Activated T-helper 2 cell treated with anti-CD3 and anti-CD28 coated beads, Interferon-gamma antibody, Interleukin-2, Interleukin-4, amounts not matched to agents 10 μg/mL and 5 μg/mL and 100 μg/mL, durations not matched to agents 14 hours and 24 hours and 36 hours (primary cell): ENCODE measurements at places on chromosomes 7 and 10. TPM values are rescaled to one million over a fixed set of nuclear protein-coding genes. Genes with fewer than 3 reads are reported as not detected.

DNA sequence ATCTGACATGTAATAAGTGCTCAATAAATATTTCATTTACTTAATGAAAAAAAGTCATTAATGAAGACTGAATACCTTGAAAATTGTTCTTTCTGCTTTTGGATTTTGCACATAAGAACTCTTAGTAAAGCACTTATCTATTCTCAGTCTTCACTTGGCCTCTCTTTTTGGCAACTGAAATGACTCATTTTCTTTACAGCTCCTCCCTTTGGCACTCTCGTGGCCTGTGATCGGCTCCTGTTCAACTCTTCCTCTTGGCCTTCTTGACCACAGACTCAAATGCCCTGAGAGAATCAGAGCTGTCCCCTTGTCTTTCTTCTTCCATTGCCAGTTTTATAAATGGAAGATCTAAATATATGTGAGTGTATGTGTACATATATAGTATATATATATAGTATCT is 54.2 kb downstream of the FOXP2 start:
- no peak for DNase-seq

DNA sequence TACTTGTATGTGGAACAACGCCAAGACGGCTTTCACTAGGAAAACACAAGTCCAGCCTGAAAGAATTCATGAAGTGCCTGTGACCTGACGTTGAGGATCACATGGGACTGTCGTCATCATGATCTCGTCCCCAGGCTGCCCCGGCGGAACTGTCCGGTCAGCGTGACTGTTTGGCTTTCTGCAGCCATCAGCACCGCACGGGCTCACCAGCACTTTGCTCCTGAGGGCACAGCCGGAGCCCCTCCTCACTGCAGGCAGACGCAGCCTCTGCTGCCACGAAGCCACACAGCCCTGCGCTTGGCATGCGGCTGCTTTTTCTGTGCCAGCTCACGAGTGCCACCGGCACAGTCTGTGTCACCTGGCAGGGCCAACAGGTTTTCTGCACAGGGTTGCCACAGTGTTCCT is 9.4 kb upstream of the GET4 start:
- DNase-seq = no peak

- peak; percentile 10 for DNase-seq
Measured at GRCh38 chr10:90227217-90227656, 525.8 kb downstream of the KIF20B start.

DNA sequence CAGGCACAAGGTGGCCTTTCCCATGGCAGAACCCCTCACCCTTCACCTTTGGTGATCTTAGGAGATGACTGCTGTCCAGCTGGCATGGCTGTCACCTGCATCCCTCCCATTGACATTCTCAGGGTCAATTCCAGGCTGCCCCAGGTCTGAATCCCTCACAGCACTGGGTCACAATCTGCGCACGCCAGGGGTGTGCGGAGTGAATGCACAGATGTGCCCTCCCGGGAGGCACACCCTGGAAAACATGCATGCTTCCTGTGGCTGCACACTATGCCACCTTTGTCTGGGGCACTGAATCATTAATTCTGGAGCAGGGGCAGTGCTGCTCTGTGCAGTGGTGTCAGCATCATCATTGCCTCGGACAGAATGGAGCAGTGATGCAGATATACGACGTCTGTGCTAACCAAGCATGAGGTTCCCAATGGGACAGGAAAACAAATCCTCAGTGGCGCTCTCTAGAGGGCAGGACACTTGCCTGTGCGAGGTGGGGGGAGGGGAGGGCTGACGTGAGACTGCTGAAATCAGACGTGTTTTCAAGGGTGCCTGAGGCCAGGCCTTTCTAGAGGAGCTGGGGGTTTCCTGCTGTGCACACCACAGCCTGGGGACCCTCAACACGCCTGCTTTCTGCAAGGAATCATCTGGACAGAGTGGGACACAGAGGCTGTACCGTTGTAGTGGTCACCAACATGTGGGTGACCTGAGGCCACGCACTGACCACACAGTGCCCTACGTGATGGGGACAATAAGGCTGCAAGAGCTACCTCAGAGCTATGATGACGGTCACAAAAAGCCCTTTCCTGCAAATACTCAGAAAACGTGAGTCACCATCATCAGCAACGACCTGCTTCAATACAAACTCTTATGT is 77.9 kb downstream of the HIPK2 start:
- DNase-seq = no peak

DNA sequence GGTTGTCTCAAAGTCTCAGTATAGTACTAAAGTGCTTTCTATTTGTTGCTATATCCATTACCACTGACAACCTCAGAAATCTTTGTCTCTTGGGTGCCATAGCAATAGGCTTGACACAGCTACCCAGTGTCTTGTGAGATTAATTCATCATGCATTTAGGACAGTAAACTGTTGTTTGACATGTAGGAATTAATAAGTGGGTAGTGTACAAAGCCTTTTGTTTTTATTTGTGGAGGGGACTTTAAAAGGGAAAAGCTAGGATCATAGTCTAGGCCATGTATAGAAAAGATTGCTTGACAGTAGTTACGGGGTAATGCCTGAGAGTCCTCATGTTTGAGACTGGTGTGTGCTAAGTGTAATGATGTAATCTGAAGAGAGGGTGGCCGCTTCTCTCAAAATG is 102.6 kb upstream of the AGR3 start:
- no peak for DNase-seq

DNA sequence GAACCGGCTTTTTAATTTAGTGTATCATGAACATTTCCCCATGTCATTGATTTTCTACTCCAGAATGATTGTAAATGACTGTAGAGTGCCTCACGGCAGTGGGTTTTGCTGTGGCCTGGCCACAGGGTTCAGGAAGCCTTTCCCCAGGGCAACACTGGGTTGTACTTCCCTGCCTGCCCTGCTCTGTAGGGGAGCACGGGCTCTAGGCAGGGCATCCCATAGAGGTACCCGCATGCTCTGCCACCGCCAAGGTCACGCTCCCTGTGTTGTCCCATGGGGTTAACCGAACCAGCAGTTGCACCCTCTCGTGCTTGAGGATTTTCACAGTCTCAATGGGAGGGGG is 63.8 kb downstream of the BPGM start:
- DNase-seq = no peak

DNA sequence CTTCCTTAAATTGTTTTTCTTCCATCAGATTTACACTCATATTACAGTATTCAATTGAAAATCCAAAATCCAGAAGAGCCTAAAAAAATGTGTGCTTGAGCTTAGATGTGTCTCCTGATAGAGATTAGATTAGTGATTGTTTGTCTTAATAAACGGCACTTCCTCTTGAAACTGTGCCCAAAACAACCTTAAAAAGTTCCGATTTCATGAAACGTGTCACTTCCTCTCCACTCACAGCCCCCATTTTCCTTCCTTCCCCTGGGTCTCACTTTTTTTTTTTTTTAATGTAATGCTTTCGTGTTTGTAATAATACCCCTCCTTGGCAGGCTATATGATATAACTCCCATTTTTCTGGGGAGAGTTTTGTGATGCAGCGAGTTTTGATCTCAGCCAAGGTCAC is 114.8 kb upstream of the ADO start:
- no peak for DNase-seq

DNA sequence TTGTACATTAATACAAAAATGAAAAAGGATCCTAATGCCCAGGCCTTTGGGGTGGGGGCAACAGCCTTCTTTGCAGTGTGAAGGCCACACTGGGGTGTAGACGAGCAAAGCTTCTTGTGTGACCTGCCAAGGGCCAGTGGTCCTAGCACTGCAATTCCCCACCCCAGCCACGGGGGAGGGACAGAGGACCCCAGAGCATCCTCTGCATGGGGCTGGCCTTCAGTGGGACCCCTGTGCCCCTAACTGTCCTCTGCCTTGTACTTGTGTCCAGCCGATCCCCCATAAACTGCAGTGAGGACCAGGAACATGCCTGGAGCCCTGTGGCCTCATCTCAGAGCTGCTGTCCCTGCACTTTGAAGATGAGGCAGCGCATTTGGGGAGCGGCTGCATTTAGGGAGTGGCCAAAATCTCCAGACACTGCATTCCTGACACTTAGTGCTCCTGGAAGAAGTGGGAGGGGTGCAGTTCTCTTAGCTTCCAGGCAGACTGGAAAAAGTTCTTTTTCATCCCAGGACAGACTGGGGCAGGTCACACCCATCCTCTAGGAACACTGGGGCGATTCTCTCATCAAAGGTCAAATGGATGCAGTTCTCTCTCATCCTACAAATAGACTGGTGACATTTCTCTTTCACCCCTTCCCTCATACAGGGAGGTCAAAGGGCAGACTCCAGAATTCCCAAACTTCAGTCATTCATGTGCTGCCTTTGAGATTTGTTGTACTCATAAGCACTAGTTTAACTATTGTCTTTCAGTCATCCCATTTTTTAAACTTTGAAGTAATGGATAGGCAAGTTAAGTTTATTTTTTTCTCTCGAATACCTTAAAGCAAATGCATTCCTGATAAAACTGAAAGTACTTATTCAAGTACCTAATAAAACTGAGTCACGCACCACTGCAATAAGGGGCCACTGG is 922 bp upstream of the MYO1G start:
- DNase-seq = no peak

- no peak for DNase-seq
Measured at GRCh38 chr7:18457832-18458231, 37.7 kb upstream of the HDAC9 start.

DNA sequence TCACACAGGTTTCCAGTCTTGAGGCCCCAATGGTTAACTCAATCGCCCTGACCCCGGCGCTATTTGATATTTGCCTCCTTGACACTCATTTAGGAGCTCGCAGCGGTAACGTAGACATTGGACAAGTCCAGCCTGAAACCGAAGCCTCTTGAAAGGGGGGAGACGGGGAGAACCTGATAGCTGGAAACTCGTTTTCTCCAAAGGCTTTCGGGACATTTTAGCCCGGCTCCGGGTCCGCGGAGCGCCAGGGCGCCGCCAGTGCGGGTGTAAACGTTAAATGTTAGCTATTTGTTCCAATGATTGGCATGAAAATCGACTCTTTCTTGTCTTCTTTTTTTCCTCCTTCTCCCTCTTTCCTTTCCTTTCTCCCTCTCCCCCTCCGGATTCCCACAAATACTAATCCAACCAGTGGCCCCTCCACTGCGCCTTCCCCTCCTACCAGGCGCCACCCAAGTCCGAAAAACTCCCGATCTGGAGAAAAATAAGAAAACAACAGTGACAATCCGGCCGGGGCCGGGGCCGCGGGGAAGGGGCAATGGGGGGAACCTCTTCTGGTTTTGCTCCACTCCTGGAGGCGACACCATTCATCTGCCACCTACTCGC is 17.2 kb upstream of the GATA3 start:
- no peak for DNase-seq

DNA sequence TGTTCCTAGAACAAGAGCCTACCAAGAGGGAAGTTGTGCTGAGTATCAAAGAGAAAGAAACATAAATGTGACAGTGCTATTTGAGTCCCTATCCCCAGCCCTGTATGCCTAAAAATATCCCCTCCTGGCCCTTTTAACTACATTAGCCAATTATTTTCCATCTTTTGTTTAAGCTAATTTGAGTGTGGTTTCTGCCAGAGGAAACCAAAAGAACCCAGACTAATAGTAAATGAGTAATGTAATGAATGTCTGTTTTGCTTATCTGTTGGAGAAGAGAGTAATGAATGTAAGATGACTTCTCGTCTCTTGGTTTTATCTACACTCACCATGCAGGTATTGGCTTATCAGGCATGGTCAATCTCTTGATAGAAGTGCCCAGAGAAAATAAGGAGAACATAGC is 134.4 kb upstream of the CDK1 start:
- no peak for DNase-seq

DNA sequence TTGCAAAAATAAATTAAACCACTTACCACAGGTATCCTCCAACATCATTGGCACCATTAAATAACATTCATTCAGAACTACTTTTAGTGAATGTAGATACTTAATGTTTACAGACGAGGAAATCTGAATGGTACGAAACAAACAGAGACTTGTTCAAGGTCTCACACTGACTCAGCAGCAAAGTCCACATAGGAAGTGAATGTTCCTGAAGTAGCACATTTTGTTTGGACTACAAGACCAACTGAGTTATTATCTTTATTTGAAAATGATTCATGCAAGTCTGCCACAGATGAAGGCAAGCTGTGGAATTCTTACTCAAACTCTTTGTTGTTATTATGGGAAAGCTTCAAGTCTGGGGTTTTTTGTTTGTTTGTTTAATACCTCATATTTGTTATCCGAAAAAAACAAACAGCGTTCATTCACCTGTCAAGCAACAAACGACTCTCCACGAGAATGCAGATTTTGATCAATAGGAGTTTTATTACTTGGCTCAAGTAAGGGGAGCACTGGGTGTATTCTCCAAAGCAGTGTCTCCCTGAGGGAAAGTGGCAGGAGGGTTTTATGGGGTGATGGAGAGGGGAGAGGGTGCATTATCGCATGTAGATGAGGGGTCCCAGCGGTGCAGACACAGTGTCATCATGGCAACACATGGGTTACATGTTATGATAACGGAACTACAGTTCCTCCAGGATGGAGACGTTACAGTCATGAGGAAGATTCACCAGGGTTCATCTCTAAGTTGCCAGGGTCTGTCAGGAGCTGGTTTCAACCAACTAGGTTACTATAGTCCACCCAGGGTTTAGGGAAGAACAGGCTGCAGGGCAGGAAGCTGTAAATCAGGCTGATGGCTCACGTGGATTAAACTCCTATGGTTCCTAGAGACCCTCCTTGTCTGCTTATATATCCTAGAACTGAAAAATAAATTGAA is 147.7 kb upstream of the AKR1E2 start:
- DNase-seq = no peak

DNA sequence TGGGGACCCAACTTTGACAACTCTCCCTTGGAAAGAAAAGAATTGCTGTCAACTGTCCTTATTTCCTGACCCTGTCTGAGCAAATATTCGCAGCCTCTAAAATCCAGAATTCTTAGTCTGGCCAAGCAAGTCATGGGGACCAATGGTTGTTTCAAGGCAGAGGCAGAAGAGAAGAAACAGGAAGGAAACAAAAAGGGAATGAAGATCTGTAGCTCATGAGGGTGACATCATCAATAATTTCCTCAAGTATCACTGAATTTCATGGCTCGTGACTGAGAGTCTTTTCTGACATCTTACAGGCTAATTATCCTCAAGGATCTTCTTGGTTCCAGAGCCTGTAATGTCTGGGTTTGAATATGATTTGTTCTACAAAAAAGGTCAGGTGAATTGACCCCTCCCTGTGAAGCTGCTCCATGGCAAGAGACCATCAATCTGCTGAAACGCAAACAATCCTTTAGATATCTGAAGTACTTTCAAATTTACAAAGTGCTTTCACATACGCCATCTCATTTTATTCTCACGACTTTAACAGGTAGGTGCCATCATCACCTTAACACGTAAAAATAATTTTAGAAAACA is 5.8 kb downstream of the CDK6 start:
- no peak for DNase-seq

GRCh38 chr10:124849111-124849773 is 47.6 kb downstream of the ABRAXAS2 start:
- no peak for DNase-seq

GRCh38 chr7:31070991-31071644 is 19.0 kb downstream of the ADCYAP1R1 start:
- no peak for DNase-seq

Gene CCDC7
- total RNA-seq = 12.2 and 14.0 TPM in 2 replicates

Gene HECW1
- total RNA-seq = not detected in 2 replicates

Gene TRIM50
- not detected in 2 replicates for total RNA-seq

Gene SPDYE2
- not detected in 2 replicates for total RNA-seq

Gene ADARB2
- 0.05 TPM in 1 of 2 replicates, not detected in the other for total RNA-seq

Gene GOLGA7B
- total RNA-seq = 0.34 and 0.62 TPM in 2 replicates

Gene NPY
- not detected in 2 replicates for total RNA-seq

Gene PPP1R17
- total RNA-seq = not detected in 2 replicates

Gene SUN3
- not detected in 2 replicates for total RNA-seq

Gene THSD7A
- total RNA-seq = not detected in 2 replicates

Gene MYH16
- total RNA-seq = not detected in 2 replicates

Gene LIPJ
- not detected in 2 replicates for total RNA-seq

Gene PRR15
- total RNA-seq = not detected in 2 replicates

Gene TMEM130
- total RNA-seq = 0.30 TPM in 1 of 2 replicates, not detected in the other

Gene GRM8
- total RNA-seq = not detected in 2 replicates

Gene TMEM196
- not detected in 2 replicates for total RNA-seq

Gene PILRA
- 12.3 TPM in 2 replicates for total RNA-seq

Gene PNLIP
- not detected in 2 replicates for total RNA-seq
